ENCODE measurements at places on chromosomes 11 and 22. TPM values are rescaled to one million over a fixed set of nuclear protein-coding genes. Genes with fewer than 3 reads are reported as not detected.

DNA sequence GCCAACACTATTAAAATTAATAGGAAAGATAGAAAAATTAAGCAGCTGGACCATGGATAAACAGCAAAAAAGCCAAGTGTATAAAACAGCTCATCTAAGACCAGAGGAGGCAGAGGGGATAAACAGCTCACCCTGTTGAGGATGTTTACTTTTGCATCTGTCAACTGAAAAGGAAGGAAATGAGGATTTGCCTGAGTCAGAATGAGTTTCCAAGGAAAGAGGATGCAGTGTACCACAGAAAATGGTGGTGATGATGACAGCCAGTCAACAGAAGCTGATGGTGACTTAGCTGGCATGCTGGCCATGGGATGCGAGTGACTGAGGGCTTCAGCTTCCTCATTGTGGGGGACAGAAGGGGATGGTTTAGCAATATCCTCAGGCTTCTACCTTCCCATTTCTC lies 183.5 kb downstream of the KIRREL3 start:
- DNase-seq: no peak

The DBX1 gene
- total RNA-seq: not detected

DNA sequence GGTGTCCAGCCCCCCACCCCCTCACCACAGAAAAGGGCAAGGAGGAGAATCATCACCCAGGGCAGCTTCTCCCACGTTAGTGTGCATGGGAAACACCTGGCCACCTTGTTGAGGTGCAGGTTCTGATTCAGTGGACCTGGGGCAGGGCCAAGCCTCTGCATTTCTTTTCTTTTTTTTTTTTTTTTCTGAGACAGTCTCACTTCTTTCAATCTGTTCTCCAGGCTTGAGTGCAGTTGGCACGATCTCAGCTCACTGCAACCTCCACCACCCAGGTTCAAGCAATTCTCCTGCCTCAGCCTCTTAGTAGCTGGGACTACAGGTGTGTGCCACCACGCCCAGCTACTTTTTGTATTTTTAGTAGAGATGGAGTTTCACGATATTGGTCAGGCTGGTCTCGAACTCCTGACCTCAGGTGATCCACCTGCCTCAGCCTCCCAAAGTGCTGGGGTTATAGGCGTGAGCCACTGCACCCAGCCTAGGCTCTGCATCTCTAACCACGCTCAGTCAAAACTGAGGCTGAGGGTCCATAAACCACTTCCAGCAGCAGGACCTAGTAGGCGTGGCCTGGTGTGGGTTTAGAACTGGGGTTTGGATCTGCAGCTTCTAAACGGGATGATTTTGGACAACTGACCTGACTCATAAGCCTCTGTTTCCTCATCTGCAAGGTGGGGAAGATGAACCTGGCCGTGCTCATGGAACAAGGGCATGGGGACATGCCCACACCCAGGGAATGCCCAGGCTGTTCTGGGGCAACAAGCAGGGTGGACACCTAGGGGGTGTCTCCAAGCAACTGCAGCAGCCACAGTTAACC lies 734 bp downstream of the ZP1 start:
- no peak for DNase-seq

GRCh38 chr11:67605231-67606011 lies 1.3 kb upstream of the NDUFV1 start:
- DNase-seq: no peak

DNA sequence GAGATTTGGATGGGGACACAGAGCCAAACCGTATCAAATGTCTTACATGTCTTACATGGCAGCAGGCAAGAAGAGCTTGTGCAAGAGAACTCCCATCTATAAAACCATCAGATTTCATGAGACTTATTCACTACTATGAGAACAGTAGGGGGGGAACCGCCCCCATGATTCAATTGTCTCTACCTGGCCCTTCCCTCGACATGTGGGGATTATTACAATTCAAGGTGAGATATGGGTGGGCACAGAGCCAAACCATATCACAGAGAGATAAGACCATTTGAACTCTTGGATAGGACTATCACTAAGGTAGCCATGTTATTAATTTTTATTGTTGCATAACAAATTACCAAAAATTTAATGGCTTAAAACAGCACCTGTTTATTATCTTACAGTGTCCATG lies 611.7 kb downstream of the SOX6 start:
- DNase-seq: no peak

The FAM180B gene
- total RNA-seq: not detected

- DNase-seq: peak; percentile 73
Observed at GRCh38 chr11:34344768-34345539, 12.9 kb downstream of the ABTB2 start.

GRCh38 chr11:66716996-66717395 lies 12.0 kb downstream of the SPTBN2 start:
- DNase-seq: no peak

The FZD4 gene
- total RNA-seq: 50.2 TPM

The SEZ6L gene
- total RNA-seq: under 0.01 TPM

DNA sequence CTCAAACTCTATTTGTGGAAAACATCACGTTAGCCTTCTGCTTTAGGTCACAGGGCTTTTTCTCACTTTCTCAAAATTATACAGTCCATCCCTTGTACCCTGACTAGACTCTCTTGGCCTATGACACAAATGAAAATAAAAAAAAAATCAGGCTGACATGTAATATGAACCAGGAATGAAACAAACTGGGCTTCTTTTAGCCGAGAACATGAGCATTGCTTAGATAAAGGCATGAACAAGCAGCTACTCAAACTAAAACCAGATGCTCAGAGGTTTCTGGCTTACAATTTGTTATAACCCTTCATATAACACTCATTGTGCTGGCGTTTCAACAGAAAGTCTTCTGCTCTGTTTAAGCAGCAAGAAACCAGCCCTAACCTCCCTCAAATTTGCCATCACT lies 265.5 kb upstream of the NARS2 start:
- peak; percentile 97 for DNase-seq

GRCh38 chr11:116796548-116796947 lies 4.9 kb upstream of the APOA5 start:
- DNase-seq: no peak

DNA sequence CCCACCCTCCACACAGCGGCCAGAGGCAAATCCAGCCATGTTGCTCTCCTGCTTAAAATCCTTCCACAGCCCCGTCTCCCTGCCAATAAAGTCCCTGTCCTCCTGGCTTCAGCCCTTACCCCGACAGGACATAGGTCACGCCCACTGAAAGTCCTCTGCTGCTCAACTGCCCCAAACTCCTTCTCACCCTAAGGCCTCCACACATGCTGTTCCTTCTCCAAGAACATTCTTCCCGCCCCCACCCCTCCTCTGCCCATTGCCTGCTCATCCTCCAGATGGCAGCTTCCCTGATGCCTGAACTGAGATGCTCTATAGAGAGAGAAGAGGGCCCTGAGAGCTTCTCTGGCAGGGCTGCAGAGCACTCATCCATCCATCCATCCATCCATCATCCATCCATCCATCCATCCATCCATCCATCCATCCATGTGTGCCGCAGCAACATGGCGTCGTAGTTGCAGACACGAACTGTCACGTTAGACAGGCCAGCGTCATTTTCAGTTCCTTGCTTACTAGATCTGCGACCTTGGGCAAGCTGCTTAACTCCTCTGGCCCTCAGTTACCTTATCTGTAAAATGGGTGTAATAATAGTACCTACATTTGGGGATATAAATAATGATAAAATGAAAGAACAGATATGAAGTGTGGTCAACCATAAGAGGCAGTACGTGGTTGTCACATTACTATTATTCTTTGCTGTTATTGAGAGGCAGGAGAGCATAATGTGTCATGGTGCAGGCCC lies 9.4 kb downstream of the NPTXR start:
- no peak for DNase-seq

GRCh38 chr22:40325315-40325714 lies 21.0 kb upstream of the ADSL start:
- DNase-seq: no peak

DNA sequence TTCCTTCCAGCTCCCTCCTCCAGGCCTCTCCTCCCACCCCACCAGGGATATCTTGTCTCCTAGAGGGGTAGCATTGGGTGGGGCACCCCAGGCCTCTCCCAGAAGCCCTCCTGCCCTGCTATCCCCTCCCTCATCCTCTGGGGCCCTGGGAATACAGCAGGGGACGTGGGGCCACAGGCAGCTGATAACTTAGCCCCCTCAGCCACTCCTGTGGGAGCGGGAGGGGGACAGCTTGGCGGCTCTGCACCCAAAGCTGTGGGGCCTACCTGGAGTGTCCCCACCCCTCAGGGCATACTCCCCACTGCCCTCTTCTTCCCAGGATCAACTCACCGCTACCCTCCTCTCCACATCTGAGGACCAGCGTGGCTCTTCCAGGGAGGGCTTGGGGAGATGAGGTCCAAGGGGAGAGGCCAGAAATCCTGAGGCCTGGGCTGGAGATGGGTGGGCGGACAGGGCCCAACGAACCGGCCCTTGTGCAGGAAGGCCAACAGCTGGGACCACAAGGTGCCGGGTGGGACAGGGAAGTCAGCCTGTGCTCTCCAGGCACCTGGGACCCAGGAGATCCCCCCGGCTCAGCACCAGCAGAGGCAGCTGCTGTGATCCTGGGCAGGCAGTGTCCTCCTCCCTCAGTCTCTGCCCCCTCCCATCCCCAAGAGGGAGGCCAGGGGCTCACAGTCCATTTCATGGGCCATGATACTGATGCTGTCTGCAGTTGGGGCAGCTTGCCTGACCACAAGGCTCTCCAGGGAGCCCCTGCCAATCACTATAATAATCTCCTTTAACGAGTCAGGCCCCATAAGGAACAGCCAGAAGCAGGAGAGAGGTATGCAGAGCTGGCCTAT lies 23.2 kb downstream of the NEAT1 start:
- peak; percentile 41 for DNase-seq

The MRGPRX4 gene
- total RNA-seq: not detected

DNA sequence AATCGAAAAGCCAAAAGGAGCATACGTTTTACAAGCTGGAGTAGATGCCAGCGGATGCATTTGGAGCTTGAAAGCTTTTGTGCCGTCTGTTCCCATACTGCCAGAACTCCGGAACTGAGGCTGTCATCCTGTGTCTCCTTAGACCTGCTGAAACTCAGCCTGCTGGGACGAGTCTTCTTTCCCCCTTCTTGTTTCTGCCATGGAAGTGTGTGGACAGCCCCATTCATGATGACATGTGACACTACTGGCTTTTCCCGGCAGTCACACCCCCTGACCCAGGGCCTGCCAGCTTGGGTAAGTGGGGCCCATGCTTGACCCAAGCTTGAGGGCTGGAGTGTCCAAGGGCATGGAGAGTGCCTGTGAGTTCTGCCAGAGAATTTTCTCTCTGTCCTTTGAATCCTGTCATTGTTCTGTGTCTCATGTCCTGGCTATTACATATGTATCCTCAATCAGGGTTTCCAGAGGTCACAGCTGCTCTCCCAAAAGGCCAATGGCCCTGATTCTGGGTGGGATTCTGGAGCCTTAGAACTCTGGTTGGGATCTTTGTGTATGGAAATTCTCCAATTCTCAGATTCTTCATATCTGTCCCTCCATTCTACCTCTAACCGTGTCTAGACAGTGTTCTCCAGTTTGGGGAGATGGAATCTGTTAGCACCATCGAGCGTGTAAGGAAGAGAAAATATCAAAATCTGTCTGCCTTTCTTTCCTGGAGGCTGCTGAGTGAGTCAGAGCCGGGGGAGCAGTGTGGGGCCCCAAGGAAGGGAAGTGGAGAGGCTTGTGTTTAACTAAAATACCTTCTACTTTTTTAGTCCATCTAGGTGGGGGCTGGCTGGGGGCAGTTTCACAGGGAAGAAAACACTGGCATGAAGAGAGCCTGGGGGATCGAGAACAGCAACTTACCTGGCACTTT lies 73.2 kb downstream of the KIAA1671 start:
- DNase-seq: peak; percentile 63

DNA sequence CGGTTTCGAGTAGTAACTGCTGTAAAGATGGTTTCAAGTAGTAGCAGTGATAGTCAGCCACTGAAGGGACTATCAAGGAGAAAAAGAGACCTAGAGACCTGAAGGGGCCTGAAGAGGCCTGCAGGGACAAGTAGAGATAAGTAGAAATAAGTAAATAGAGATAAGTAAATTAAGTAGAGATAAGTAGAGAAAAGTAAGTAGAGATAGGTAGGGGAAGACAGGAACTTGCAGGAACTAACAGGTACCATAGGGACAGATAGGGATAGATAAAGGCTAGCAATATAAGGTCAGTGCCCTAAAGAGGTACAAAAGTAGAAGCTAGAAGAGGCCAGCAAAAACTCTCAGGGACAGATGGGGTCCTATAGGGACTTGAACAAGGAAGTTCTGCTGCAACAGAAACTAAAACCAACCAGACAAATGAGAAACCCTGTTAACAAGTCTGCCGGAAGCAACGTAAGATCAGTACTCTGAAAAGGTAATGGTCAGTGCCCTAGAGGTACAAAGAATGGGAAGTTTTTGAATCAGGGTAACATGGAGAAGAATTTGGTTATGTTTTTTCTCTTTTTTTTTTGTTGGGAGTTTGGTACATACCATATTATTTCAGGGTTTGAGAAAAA lies 9.6 kb upstream of the SC5D start:
- no peak for DNase-seq

GRCh38 chr22:30041881-30042280 lies 38.4 kb upstream of the HORMAD2 start:
- DNase-seq: no peak

The PGGHG gene
- 5.3 TPM for total RNA-seq

DNA sequence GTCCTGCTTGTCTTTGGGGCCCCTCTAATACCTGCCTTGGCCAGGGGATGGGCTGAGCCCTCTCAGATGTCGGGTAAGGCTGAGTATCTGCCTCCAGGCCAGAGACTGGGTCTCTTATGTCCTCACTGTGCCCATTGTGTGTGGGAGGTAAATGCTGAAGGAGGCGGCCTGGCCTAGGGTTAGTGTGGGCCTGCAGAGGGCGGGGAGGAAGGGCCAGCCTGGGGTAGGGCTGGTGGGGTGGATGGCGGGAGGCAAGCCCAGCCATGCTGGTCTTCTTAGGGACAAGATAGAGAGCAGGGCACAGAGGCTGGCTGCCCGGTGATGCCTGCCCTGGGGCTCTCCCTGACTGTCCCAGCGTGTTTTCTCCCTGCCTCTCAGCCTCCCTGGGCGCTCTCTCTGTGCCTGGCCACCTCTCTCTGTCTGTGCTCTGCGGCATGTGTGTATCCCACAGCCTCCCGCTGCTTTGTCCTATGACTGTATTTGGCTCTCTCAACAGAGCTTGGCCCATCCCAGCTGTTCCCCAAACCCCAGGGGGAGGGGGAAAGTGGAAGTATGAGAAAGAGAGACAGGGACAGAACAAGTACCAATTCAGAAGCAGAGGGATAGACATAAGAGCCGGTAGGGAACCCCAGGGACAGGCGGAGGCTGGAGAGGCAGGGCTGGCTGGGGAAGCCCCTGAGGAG lies 57.0 kb downstream of the PDE2A start:
- DNase-seq: peak; percentile 33

The CHST1 gene
- 0.82 TPM for total RNA-seq

The ANO9 gene
- not detected for total RNA-seq

- peak; percentile 70 for DNase-seq
Observed at GRCh38 chr22:45268958-45269844, 15.5 kb upstream of the UPK3A start.

DNA sequence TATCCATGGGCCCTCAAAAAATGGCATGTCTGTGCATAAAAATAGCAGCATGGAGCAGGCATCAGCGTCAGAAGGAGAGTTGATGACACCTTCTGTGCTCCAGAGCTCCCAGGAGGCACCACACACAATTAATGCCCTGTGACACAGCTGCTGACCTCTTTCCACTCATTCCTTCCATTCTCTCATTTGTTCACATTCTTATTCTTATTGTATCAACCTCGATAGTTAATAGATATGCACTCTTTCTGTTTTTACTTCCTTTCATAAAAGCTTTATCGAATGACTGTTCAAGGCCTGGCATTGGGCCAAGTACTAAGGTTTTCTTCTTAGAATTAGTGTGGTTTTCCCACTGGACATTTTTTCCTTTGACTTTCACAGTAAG lies 266.0 kb upstream of the MTNR1B start:
- DNase-seq: peak; percentile 42

- no peak for DNase-seq
Observed at GRCh38 chr11:110096496-110096895, 3.3 kb downstream of the ZC3H12C start.

The GATD1 gene
- 40.6 TPM for total RNA-seq

Data from fibroblast of the aortic adventitia (primary cell).